Naive thymus-derived CD4-positive, alpha-beta T cell (primary cell): ENCODE measurements at places on chromosomes 4 and X. TPM values are rescaled to one million over a fixed set of nuclear protein-coding genes. Genes with fewer than 3 reads are reported as not detected.

Gene FAM184B
- total RNA-seq: not detected

Gene SPANXB1
- total RNA-seq: not detected

Gene CACNA1F
- 2.2 TPM for total RNA-seq

Gene TMEM271
- total RNA-seq: not detected

Gene SLC39A8
- 15.1 TPM for total RNA-seq

Gene LDB2
- total RNA-seq: not detected

Gene GPR82
- not detected for total RNA-seq

Gene KLB
- not detected for total RNA-seq

Gene EXOC1L
- not detected for total RNA-seq

Gene PNMA3
- 3.2 and 3.9 TPM in 2 replicates for total RNA-seq

Gene FAM133A
- not detected in 2 replicates for total RNA-seq

Gene TLR7
- total RNA-seq: 0.94 and 1.0 TPM in 2 replicates

Gene SORCS2
- total RNA-seq: not detected

Gene GAGE13
- total RNA-seq: not detected

Gene SAGE1
- not detected for total RNA-seq

Gene C4orf36
- not detected for total RNA-seq
